Hippocampal formation (tissue), 2 donors: ENCODE measurements at places on chromosomes 3 and 15.

DNA sequence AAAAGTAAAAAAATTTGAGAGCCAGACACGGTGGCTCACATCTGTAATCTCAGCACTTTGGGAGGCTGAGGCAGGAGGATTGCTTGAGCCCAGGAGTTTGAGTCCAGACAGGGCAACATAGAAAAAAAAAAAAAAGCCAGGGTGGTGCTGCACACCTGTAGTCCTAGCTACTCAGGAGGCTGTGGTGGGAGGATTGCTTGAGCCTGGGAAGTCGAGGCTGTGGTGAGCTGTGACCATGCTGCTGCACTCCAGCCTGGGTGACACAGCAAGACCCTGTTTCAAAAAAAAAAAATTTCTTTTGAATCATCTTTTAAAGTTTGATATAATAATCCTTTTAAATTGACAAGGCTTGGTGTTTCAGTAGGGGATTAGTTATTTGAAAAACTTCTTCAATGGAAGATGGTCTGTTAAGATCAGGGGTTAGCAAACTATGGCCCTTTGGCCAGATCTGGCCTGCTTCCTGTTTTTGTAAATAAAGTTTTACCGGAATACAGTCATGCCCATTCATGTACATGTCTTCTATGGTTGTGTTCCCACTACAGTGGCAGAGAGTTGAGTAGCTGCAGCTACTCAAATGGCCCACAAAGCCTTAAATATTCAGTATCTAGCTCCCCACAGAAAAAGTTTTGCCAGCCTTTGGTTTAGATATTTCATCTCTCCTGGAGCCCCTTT lies 28.9 kb downstream of the CDAN1 start:
- no peak for DNase-seq

GRCh38 chr3:106768941-106769480 lies 608.2 kb upstream of the CCDC54 start:
- DNase-seq, result no peak

DNA sequence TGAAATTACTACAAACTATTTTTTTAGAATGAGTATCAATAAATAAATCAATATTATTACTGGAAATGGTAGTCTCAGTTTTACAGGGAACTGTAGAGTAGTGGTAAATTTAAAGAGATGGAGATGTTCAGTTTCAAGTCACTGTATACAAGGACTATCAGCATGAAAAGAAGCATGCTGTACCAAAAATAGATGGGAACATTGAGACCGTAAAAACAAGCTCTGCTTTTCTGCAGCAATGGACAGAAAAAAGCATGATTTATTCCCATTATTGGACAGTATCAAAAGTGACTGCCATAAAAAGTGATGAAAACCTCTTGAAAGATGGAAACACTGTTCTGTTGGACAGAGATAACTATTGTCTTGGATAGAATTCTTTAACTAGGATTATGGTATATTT lies 187.2 kb downstream of the EPHA6 start:
- no peak for DNase-seq

DNA sequence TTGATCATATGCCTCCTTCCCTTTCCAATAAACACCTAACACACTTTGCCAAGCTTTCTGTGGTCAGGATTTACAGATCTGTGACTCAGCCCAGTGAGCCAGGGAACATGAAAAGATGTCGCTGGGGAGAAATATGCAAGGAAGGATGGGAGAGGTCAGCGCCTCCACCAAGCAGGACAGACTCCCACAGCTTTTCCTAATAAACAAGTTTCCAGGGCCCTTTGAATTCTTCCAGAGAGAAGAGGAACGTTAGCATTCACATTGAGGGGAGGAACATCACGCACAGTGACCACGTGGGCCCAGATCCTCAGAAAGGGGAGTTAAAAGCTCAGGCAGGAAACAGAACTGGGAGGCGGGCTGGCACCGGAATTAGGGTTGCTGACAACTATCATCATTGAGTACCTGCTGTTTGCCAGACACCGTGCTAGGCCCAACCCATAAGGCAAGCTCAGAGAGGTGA lies 33.3 kb upstream of the MRPS22 start:
- no peak for DNase-seq

DNA sequence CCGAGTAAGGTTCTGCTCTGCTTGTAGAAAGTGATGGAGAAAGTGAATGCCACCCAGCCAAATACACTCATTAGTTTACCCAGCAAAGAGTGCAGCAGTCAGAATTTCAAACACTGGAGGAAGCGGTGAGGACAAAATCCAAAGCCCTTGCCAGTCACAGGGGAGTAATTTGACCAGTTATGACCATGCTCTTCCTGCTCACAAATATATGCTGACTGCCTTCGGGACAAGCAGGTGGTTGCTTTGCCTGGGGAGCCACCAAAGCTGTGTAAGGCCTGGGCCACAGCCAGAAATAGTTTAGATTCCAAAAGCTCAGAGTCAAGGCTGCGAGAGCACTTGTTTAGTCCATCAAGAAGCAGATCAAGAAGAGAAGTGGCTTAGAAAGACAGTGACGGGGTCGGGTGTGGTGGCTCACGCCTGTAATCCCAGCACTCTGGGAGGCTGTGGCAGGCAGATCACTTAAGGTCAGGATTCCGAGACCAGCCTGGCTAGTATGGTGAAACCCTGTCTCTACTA lies 51.0 kb upstream of the ATP13A3 start:
- no peak for DNase-seq

DNA sequence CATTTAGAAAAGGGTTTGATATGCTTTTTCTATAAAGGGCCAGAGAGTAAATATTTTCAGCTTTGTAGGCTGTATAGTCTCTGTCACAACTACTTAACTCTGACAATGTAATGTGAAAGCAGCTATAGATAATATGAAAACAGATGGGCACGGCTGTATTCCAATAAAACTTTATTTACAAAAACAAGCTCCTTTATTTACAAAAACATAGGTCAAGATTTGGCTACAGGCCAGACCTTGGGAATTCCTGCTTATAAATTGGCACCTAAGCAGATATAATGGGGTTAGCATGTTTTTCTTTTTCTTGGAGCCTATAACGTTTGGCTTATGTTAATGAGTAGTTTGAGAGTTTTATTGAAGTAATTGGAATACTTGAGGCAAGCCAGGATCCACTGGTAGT lies 119.4 kb upstream of the CGNL1 start:
- no peak for DNase-seq

DNA sequence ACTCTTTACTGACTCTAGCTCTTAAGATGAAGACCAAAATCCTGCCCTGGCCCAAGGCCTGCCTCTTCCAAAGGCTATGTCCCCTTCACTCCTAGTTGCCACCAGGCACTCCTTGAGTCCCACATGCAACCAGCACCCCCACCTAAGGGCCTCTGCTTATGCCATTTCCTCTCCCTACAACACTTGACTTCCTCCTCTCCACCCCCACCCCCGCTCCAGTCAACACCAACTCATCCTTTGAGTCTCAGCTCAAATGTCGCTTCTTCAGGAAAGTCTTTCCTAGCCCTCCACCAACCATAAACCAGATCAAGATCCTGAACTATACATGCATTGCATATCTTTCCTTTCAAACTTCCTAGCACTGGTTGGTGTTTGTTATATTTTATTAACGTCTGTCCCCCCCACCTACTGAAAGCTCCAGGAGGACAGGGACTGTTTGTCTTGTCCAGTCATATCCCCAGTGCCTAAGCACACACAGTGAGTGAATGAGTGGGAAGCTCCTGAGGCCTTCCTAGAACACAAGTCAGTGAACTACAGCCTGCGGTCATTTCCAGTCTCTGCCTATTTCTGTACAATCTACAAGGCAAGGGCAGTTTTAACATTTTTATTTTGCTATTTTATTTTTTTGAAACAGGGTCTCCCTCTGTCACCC lies 7.3 kb downstream of the TBC1D2B start:
- no peak for DNase-seq

- DNase-seq, result no peak
These were observed 3.8 kb downstream of the PRR23E start for GRCh38 chr3:127196466-127197299.

GRCh38 chr3:19364148-19364547 lies 215.8 kb downstream of the KCNH8 start:
- no peak for DNase-seq

DNA sequence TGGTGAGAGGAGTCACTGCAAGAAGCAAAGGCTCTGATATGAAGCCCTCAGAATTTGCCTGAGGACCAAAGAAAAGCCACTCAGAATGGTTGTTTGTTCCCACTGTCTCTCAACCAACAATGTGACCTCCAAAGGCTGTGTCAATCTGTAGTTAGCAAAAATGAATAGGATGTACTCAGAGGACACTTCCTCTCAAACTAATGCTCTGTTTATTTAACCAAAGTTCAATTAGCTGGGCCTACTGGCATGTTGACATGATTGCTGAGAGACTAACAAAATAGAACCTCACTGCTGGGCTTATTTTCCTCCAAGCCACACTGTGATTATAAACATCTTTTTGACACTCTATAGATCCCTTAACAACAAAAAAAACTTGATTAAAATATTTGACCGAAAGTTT lies 522.5 kb downstream of the OCA2 start:
- DNase-seq, result no peak

DNA sequence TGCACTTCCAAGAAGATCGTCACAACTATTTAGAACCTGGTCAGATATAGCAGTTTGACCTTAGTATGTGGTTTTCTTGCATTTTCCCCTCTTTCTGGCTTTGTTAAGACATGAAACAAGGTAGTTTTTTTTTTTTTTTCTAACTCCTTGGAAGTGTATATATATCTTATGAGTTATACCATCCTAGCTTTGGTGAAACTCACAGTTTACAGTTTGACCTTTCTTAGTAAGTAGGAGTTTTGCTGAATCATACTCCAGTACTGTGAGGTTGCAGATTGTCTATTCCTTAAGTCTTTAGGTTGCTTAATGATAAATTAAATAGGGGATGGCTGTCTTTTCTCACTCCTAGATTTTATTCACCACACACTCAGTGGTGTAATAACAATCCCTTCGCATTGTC lies 325.0 kb downstream of the RBMS3 start:
- no peak for DNase-seq

DNA sequence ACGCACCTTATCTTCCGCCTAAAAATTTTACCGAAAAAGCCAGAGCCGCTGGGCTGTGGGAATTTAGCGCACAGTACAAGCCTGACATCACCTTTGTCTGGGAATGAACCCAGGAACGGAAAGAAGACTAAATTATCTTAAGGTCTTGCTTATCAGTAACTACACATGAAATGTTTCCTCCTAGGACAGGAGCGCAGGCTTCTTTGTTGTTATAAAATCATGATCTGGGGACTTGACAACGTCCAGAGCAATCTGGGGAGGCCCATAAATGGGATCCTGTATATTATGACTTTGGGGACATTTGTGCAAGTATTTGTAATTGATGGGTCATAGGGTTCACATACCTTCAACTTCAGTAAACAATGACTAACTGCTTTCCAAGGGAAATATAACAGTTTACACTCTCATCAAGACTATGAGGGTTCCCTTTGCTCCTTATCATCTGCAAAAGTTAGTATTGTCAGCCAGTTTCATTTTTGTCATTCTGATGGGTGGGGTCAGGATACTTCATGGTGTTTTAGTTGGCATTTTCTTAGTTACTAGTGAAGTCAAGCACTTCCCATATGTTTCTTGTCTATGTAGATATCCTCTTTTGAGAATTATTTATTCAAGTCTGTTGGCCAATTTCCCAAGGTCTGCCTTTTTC lies 213.9 kb upstream of the PFN2 start:
- no peak for DNase-seq

GRCh38 chr3:175381685-175382084 lies 522.6 kb downstream of the NAALADL2 start:
- no peak for DNase-seq

- DNase-seq, result no peak
These were observed 70.5 kb downstream of the PYDC2 start for GRCh38 chr3:191531434-191531972.

DNA sequence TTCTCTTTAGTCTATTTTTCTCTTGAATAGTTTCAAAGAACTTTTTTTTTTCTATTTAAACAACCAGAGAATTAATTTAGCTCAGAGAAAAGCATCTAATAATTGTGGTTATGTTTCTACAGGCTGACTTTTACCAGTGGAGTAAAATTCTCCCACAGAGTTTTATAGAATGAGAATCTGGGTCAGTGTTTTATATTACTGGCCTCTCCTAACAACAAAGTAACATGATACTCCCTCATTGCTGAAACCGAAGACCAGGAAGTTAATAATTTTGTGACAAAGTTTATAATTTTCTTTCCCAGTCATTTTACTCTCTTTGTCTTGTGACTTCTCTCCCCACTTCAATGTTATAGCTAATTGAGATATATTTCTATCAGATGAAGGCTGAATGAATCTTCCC lies 946.9 kb downstream of the EPHA3 start:
- no peak for DNase-seq

DNA sequence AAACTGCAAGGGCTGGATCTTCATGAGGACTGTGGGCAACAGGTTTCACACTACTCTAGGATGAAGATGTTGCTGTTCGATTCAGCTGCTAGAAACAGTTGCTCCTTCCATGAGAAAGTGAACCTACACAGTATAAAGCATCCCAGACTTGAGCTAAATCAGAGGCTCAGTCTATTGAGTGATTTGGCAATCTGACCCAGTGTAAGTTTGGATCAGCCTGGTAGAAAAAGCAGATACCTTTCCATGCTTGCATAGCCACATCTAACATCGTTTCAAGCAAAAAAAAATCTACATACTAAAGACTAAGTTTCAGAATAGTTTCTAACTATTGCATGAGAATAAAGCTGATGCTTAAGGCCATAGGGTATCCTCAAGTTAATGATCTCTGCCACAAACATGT lies 4.6 kb downstream of the UQCC5 start:
- DNase-seq, result no peak

DNA sequence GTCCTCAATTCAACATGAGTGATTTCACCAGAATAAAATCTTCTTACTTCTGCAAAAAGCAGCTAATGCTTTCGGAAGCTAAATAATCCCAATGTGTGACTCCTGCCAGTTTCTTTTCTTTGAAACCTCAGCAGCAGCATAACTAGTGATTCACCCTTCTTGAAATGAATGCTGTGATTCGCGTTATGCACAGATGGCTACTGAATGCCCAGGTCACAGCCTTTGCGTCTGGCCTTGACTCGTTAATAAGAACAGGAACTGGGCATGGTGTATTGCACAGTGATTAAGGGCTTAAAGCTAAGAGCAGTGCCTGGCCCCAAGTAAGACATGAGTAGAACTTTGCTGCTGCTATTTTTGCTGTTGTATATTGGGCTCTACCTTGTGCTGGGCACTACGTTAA lies 19.0 kb downstream of the CGNL1 start:
- DNase-seq, result peak; percentile 18

DNA sequence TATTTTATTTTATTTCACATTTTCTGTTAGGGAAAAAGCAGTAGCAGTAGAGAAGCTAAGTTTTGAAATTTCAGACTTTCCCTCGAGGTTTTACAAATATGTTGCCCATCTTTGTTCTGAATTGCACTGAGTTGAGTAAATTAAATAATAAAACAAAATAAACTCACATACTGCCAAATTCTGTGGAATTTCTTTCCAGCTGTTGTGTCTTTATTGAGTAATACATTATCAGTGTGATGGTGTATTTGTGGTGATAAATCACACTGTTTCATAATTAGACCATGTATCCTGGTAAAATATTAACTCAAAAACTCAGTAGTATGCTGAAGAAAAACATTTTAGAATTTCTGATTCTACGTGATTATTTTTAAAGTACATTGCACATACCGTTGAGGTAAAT lies 592.1 kb downstream of the SI start:
- no peak for DNase-seq
